ENCODE measurements at places on chromosomes 6 and 20.

DNA sequence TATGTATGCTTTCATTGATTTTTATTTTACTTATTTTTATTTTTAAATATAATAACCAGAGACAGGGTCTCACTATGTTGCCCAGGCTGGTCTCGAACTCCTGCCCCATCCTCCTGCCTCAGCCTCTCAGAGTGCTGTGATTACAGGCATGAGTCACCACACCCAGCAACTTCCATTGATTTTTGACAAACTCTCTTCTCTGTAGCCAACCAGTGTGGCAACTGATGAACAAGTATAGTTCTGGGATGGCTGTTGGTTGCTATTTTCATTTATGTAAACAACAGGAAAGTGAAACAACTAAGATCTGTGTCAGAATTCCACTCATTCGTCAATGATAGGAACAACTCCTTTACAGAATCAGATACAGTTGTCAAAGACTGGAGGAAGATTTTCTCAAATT lies 356.7 kb upstream of the JARID2 start:
- no peak for DNase-seq

DNA sequence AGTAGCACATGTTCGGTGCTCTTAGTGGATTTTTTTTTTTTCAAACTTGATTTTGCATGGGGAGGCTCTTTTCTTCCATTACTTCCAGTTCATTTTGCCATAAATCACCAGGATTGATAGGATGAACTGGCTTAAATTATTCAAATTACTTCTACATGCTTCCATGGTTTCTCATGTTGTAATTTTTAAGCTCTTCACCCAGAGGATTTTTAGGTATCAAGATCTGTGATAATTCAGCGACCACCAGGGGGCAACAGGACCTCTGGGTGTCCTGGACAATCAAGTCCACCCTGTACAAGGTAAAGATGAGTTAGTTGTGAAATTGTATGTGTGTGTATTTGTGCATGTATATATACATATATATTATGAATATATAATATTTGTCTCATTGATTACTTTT lies 4.2 kb upstream of the EPHA7 start:
- no peak for DNase-seq

- DNase-seq: no peak
Observed at GRCh38 chr6:20647585-20647984, 113.3 kb downstream of the CDKAL1 start.

GRCh38 chr6:169164451-169164850 lies 89.2 kb downstream of the THBS2 start:
- no peak for DNase-seq

DNA sequence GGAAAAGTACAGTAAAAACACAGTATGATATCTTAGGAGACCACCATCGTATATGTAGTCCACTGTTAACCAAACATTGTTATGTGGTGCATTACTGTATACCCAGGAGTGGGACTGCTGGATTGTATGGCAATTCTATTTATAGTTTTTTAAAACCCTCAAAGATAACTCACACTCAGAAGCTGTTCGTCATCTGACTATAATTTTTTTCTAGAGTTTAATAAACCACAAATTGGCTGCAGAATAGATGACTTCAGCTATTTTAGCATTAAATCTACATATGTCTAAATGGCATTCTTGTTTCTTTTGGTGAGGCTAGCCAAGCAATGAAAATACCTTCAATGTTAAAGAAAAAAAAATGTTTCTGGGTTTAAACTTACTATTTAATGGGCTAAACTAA lies 134.2 kb upstream of the BMP5 start:
- no peak for DNase-seq

DNA sequence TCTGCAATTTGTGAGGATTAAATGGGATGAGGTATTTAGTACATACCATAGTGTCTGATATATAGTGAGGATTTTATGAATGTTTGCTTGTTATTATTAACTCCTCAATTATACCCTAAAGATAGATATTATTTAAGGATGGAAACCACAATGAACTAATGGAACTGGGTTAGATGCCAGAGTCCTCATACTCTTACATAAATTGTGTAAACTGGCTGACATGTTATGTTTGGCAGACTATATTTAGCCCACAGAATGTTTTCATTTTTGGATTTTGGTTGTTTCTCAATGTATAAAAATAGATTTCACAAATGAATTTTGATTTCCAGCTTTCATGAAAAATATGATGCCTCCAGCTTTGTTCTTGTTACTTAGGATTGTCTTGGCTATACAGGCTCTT lies 37.6 kb downstream of the HTR1B start:
- DNase-seq: no peak

- no peak for DNase-seq
Observed at GRCh38 chr6:105990151-105990550, 96.0 kb upstream of the PRDM1 start.

- DNase-seq: peak; percentile 79
Observed at GRCh38 chr6:129130959-129131681, 248.2 kb downstream of the LAMA2 start.

- DNase-seq: no peak
Observed at GRCh38 chr6:150936021-150936555, 70.6 kb downstream of the MTHFD1L start.

DNA sequence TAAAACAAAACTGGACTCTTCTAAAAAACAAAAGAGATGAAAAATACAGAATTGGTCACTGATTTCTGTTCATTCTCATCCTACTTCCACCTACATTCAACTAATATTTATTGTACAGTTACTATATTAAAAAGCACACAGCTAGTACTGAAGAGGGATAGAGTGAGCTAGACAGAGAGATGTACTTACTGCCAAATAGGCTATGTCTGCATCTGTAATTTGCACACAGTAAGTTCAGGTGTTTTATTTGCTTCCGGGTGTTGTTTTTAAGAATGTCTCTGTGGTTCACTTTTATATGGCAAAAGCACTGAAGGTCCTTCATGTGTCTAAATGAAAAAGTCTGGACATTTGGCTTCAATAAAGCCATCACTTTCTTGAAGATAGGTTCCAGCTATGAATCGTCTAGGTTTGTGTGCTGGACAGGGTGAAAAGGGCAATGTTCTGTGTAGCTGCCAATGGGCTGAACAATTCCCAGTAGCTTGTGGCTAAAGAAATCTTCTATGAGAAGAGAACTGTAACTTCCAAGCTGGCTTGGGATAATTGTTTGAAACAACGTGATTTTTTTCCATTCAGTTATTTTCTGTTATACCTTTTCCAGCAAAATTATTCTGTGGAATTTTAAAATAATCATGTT lies 47.3 kb downstream of the EPB41L2 start:
- no peak for DNase-seq

DNA sequence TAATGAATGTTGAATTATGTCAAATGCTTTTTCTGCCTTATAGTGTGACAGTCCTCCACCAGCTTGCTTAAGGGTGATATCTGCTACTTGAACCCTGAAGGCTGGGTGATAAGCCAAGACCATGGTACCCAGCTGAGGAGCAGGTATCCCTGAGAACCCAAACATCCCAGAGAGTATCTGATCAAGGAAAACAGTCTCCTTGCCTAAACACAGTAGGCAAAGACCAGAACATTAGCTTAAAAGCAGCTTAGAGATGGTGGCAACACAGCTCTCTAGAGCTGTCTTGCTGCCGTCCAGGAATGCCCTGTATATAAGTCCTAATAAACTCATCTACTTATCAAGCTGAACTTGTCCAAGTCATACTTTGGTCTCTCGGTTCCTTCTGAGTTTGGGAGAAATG lies 127.7 kb upstream of the PRSS16 start:
- no peak for DNase-seq

- no peak for DNase-seq
Observed at GRCh38 chr6:67952948-67953347, 682.1 kb upstream of the ADGRB3 start.

Data from gastrocnemius medialis (tissue), 4 donors.